ENCODE measurements at places on chromosomes 12 and 14.

DNA sequence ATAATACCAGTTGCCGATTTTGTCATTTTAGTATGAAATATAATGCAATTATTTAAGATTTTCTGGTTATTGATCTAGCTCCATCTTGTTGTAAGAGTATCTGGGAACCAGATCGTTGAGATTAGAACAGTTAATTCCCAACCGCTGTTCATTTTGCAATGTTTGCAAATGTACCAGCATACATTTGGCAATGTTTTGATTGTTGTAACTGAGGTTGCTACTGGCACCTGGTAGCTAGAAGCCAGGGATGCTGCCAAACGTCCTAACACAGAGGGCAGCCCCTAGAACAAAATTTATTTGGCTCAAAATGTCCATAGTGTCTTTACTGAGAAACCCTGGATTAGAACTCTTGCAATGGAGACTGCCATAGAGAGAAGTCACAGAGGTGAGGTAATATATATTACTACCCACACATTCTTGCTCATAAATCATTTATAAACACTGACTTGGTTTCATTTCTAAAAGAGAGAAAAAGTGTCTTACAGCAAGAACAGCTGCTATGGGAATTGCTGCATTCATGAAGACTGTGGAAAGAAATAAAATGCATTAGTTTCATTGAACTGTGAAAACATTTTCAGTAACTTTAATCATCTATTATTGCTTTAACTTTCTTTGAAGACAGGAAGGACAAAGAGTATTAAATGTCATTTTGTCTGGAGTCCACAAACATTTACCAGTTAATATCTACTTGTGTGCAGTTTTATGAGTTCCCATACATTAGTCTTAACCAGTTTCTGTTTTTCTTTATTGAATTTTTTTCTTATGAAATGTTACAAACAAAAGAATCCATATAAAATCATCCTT is 46.2 kb downstream of the ABCC9 start:
- no peak for DNase-seq

- no peak for DNase-seq
These were observed 54.3 kb downstream of the DENND5B start for GRCh38 chr12:31536672-31537071.

DNA sequence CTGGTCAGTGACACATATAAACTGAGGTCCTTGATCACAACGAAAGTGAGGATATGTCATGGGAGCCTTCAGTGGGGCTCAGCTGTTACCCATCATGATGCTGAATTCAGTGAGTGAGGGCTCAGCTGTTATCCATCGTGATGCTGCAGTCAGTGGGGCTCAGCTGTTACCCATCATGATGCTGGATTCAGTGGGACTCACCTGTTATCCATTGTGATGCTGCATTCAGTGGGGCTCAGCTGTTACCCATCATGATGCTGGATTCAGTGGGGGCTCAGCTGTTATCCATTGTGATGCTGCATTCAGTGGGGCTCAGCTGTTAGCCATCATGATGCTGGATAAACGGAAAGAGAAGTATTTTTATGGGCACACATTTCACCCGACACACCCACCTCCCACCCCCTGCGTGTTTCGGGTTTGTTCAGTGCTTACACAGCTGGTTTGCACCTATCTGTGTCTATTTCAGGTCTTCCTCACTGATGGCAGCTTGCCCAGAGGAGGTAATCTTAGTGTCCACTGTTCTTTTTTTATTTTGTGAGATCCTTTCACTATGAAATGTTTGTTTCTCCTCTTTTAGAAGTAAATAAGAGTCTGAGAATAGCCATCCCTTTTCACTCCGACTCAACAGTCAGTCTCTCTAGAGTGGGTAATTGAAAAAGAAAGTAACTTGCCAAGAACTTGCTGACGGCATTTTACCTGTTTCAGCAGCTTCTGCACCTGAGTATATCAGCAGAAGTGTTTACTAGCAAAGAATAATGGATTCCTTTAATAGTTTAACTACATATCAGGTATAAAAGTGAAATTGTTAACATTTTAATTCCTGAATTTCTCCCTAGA is 183.0 kb downstream of the ERC1 start:
- no peak for DNase-seq

DNA sequence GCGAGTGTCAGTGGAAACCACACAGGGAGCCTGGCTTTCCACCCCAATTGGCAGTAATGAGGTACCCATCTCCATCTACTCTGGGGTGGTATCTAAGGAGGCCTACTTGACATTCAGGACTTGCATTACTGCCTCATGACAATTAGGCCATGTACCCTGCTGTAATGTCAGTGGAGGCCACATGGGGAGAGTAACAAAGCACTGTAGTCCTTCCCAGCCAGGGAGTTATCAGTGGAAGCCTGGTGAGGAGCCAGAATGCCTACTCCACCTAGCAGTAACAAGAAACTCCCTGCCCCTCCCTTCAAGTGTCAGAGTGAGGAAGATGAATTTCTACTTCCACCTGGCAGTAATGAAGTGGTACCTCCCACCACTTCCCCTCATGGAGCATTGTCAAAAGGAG is 12.5 kb downstream of the TIMM9 start:
- DNase-seq: no peak

DNA sequence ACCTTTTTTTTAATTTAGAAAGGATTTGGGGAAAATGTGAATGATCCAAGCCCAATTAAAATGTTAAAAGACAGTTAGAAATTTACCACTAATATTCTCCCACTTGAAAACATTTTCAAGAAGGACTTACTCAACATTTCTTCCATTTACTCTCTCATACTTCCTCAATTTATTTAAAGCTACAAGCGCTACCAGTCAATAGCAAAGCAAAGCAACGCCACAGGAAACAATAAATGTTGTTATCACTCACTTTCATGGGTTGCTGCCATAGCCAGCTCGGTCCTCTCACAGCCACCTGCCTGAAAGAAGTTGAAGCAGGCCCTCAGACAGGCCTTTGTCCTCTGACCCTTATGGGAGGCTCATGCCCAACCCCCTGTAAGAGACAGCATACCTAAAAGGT is 6.0 kb upstream of the SOS2 start:
- DNase-seq: no peak

GRCh38 chr12:118763234-118763633 is 218.1 kb upstream of the SRRM4 start:
- no peak for DNase-seq

- no peak for DNase-seq
These were observed 57.1 kb downstream of the HECTD4 start for GRCh38 chr12:112325157-112325556.

DNA sequence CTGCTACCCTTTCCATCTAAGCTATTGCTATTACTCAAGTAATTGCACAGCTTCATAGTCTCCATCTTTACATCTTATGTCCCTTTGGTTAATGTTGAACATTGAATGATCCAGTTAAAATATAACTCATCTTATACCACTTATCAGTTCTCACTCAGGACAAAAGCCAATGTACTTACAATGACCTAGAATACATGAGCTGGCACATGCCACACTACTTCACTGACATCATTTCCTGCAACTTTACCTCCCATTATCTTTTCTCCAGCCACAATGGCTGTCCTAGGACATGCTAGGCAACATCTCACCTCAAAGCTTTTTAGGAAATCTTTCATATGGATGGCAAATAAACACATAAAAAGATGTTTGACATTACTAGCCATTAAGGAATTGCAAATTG is 309.2 kb downstream of the FOXG1 start:
- DNase-seq: no peak

DNA sequence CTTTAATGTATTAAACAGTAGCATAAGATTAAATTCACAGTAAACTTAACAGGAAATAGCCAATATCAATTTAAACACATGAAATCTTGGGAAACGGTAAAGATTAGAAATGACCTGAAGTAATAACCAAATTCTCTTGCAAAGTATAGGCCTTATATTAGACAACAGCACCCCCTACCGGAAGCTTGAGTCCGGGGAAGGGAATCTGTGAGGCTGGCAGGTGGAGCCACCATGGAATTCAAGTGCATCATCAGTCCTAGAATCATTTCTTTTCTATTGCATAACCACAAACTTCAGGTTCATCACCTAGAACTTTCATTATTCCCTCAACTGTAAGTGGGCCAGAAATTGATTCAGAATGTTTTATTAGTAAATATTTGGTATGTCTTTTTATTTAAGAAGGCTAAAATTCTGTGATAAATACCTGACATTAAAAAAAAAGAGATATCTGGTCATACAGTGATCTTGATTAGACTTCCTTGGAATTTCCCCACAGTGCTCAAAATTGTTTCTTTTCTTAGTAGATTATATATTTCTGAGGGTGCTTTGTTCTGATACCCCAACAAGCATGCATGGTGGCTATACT is 48.6 kb downstream of the AP5M1 start:
- peak; percentile 21 for DNase-seq

- DNase-seq: no peak
These were observed 3.5 kb downstream of the TGM1 start for GRCh38 chr14:24259282-24260025.

DNA sequence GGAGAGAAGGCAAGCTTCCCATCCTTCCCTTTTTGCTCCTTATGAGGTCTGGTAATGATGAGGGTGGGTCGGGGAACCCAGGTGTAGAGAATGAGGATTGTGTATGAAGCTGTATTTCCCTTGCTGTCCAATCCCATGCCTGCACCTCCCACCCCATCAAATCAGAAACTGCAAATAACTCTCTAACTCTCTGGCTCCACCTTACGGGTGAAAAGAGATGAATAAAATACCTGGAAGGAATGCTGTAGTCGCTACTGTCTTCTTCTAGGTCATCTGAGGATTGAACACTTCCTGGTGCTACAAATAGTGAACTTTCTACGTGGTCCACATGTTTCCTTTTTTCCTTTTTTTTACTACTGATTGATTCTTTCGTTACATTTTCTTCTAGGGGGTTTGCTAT is 38.9 kb upstream of the DICER1 start:
- DNase-seq: no peak

DNA sequence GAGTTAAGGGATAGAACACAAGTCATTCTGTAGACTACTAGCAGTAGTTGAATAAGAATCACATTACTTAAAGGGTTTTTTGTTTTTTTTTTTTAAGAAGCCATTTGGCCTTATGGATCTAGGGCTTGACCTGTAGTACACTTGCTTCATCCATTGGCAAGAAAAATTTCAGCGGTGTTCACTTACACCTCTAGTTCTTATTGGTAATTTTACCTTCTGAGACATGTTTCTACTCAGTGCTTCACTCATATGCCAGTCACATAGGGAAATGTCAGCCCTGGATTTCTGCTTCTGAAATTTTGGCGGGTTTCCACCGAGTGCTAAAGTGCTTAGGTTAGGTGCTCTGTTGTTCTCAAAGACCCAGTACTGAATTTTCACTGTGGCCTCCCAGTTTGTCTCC is 72.9 kb downstream of the FRMD6 start:
- DNase-seq: no peak

GRCh38 chr14:23406244-23406643 is 1.8 kb downstream of the MYH6 start:
- no peak for DNase-seq

Data from stimulated activated CD8-positive, alpha-beta memory T cell treated with anti-CD3 and anti-CD28 coated beads, Interleukin-4, amount 100 ng/mL, for 4 hours (primary cell).